Activated naive CD4-positive, alpha-beta T cell treated with anti-CD3 and anti-CD28 coated beads, Interleukin-2, amount 50 U/mL, for 16 hours (primary cell): ENCODE measurements at places on chromosomes 12 and 14.
A peak's percentile ranks its signal among the peaks of the same experiment; 100 is the strongest.

- no peak for DNase-seq
These were observed 22.7 kb downstream of the CLMN start for GRCh38 chr14:95296966-95297365.

GRCh38 chr12:109553906-109554500, 19.3 kb downstream of the MMAB start:
- DNase-seq = no peak

DNA sequence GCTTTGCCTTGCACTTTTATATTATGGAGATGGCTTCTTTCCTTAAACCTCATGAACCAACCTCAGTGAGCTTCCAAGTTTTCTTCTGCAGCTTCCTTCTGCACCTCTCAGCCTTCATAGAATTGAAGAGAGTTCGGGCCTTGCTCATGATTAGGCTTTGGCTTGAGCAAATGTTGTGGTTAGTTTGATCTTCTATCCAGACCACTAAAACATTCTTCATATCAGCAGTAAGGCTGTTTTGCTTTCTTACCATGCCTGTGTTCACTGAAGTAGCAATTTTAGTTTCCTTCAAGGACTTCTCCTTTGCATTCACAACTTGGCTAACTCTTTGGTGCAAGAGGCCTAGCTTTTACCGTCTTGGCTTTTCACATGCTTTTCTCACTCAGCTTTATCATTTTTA, 125.4 kb downstream of the SNAPC1 start:
- no peak for DNase-seq

- no peak for DNase-seq
These were observed 76.2 kb upstream of the FRMD6 start for GRCh38 chr14:51575349-51576116.

DNA sequence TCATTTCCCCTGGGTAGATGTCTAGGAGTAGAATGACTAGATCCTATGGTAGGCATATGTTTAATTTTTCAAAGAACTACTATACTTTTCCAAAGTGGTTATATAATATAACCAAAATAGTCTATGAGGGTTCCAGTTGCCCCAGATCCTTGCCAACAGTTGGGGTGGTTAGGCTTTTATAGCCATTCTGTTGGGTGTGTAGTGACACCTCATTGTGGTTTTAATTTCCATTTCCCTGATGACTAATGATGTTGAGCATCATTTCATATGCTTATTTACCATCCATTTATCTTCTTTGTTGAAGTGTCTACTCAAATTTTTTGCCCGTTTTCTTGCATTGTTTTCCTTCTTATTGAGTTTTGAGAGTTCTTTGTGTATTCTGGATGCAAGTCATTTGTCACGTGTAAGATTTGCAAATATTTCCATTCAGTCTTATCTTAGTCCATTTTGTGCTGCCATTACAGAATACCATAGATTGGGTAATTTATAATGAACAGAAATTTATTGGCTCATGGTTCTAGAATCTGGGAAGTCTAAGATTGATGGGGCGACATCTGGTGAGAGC, 4.7 kb downstream of the SYNE2 start:
- no peak for DNase-seq

DNA sequence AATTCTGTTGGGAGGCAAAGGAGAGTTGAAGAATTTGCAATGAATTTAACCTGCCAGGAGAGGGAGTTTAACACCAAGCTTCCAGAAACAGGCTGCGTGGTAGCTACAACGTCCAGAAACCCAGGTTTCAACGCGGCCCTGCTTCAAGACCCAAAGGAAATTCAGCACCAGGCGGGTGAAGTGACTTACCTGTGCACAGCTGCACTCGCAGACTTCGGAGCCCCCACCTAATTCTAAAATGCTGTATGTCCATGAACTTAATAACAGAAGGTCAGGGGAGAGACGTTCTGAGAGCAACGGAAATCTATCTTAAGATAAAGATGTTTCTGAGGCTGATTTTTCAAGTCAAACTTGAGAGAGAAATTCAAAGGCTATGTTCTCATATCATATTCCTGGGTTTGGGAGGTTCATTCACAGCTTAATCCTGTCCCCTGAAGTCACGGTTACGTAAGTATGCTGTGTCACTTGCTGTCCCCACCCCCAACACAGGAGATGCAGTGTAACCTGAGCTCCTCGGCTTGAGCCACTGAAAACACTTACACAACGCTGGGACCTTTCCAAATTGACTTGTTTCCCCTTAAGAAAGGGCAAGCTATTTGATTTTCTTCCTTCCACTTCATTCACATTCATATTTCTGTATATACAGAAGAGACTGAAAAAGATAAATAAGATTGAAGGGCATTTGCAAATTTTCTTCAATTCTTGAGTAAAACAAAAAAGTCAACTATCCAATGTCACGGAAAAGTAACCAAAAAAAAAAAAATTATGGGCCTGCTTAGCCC, 22.7 kb downstream of the CLIP1 start:
- DNase-seq = peak; percentile 49

DNA sequence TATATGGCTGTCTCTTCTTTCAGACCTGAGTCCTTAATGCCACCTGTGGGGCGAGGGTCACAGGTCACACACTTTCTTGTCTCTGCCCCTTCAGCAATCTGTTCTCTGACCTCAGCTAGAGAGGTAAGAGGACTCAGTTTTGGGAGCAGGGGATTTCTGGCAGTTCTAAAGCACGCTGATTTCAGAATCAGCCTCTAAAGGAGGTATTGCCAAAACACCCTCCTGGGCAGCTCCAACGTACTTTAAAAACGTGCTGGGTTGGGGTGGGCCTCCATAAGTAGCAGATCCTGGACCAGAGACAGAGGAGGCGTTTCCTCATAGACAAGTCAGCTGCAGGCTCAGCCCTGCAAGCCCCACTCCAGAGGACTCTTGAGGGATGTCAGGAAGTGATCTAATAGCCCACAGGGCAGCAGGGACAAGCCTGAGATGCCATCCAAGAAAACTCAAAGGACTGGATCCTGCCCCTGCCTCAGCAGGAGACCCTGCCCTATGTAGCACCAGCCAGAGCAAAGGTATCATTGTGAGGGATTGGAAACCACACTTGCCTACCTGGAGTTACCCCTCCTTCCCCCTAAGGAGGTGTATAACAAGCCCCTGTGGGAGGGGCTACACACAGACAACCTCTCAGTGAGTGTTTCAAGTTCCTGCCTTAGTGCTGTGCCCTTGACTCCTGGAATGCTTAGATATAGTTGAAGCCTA, 8.5 kb downstream of the CTDSP2 start:
- DNase-seq = no peak

DNA sequence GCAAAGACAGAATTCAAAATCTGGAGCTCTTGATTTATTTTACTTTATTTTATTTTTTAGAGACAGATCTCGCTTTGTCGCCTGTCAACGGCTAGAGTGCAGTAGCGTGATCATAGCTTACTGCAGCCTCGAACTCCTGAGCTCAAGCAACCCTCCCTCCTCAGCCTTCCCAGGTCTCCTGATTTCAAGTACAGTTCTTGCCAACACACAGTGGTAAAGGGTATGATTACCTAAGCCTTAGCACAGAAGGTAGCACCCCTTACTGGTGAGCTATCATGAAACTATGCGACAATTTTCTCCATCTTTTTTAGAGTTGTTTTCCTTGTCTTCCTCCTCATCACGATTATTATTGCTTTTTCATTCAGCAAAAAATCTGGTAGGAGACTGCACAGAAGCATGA, 94.3 kb upstream of the ETV6 start:
- DNase-seq = no peak

- DNase-seq = no peak
These were observed 15.8 kb downstream of the JAG2 start for GRCh38 chr14:105152794-105153241.

DNA sequence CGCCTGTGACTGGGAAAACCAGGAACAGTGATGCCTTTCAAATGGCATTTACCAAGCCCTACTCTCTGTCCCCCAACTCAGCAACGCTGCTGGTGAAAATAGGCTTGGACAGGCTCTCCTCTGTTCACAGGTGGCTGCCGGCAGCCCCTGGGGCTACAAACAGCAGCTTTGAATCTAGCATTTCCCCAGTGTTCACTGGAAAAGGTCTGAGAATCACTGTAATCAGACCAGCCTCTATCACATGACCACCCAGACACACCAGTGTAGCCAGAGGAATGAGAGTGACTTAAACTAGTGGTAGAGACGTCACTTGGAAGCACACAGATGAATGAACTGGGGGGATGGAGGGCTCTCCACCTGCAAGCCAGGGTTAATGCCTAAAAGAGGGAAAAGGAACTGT, 151.8 kb downstream of the FOXN3 start:
- DNase-seq = no peak

DNA sequence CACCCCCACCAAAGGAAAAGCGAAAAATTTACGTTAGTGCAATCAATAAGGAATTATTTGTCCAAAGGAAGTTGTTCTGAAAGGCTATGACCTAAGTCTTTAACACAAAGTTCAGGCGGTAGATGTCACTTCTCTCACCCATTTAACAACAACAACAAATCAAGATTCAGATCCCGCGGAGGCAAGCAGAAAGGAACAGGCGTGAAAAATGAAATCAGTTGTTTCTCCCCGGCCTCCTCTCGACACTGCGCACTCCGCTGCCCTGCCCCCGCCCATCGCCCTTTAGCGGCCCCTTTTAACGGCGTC, 1.4 kb downstream of the DENND5B start:
- peak; percentile 23 for DNase-seq

GRCh38 chr14:67734675-67735074, 33.0 kb downstream of the RDH12 start:
- DNase-seq = no peak

DNA sequence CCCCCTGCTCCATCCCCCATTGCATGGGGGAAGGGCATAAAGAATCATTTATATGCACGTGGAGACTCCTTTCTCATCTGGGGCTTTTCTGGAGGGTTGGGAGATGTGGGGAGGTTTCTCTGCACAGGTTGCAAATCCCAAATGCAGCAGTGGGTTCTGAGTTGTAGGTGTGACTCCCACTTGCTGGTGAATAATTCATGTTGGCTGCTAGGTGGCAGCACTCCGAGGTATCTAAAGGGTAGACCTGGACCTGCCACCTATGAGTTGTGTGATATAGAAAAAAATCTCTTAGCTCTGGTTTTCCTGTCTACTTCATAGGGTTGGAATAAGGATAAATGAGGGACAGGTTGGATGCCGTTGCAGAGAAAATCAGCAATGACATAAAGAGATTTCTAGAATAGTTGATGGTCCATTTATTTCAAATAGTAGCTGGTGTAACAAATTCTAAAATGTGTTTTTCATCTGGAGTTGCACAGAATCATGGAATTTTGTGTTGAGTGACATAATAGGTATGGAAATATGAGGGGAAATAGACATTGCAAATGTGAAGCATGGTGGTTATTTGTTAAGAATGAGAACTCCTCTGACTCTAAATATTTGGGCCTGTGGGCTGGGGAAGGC, 4.6 kb downstream of the MARCHF9 start:
- DNase-seq = peak; percentile 54

DNA sequence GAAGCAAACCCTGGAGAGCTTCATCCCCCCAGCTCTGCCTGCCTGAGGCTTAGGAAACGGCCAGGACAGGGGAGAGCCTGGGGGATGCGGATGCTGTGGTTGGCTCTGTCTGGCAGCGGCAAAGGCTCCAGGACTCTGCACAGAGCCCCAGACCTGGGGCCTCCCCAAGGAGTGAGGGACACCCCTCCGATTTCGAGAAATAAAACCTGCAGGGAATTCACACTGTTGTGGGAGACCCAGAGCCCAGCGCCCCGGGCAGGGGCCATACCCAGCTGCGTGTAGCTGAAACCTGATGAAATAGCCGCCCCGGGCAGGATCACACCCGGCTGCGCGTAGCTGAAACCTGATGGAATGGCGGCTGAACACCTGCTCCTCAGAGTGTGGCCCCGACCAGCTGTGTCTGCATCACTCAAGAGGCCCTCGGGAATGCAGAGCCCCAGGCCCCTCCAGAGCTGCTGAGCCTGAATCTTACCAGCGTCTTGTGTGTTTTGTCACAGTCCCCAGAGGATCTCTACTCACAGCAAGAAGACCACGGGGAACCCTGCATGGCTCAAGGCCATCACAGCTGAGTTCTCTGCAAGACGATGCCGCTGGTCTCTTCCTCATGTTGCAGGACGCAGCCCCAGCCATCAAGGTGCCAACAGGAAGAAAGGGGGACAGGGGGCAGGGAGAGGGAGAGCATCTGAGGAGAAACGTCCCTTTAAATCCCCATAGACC, 46.5 kb upstream of the GALNT9 start:
- DNase-seq = no peak

- no peak for DNase-seq
These were observed 133.4 kb downstream of the KCNA5 start for GRCh38 chr12:5177096-5177495.

- DNase-seq = no peak
These were observed 109.4 kb upstream of the SSTR1 start for GRCh38 chr14:38098074-38098836.

- no peak for DNase-seq
These were observed 217.3 kb downstream of the C12orf75 start for GRCh38 chr12:105547786-105548185.

GRCh38 chr12:127081058-127081457, 1185.9 kb upstream of the TMEM132C start:
- no peak for DNase-seq

DNA sequence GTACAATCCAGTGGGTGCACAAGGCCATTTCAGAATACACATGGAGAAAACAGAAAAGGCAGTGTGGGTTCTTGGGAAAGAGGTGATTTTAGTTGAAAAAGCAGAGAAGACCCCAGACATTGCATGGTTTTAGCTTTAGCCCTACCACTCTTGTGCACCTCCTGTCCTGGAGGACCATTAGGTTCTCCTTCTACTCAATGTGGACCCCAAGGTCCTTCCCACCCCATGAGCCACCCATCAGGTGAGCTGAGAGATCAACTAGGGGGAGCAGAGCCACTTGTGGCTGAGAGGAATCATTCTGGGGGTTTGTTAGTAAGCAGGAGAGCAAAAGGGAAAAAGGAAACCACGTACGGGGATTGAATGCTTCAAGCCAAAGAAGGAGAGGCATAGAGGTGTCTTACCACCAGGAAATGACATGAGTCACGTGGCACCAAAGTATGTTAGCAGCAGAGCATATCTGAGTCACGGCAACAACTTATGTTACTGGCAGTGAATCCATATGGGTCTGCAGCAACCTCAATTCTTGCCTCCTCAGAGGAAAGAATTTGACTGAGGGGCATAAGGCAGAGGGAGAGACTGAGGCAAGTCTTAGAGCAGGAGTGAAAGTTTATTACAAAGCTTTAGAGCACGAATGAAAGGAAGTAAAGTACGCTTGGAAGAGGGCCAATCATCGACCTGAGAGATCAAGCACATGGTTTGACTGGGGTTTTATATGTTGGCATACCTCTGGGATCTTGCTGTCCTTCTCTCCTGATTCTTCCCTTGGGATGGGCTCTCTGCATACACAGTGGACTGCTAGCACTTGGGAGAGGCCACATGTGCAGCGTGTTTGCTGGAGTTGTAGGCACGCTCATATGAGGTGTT, 73.9 kb downstream of the HSD17B6 start:
- DNase-seq = peak; percentile 35

DNA sequence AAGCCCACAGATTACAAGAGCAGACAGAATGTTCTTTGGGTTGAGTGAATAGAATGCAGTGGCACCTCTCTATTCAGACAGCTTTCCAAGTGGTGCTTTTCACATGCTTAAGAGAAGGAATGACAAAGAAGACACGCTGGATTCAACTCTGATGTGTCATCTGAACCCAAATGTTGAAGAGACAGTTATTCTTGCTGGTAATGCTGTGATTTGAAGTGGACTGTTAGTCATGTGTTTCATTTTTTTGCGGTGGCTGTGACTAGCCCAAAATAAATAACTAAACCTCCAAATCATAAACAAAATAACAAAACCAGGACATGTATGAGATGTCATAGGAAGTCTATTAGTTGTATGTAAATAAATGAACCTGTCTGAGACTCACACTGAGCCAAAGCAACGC, 391.8 kb upstream of the PRICKLE1 start:
- no peak for DNase-seq

GRCh38 chr12:122537021-122537420, 10.0 kb downstream of the KNTC1 start:
- DNase-seq = no peak
